NCI-H1930 (cell line): ENCODE measurements at places on chromosomes 4 and X.
A peak's percentile ranks its signal among the peaks of the same experiment; 100 is the strongest.

- no peak for DNase-seq
Observed at GRCh38 chr4:19214591-19215186, 1037.0 kb upstream of the SLIT2 start.

DNA sequence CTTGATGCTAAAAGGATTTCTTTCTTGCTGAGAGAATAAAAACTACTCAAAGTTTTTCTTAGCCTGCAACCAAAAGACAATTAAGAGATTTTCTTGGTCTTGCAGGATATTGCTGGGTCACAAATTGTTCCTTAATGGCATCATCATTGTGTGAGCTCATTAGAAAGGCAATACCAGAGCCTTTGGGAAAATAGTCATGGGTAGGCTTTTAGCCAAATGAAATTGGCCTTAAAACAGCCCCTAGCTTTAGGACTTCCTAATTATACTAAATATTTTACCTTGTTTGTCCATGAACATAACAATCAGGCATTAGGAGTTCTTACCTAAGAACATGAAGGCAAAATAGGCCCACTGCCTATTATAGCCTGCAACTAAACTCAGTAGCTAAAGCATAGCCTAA is 10.4 kb upstream of the FAM13A start:
- DNase-seq: peak; percentile 30

DNA sequence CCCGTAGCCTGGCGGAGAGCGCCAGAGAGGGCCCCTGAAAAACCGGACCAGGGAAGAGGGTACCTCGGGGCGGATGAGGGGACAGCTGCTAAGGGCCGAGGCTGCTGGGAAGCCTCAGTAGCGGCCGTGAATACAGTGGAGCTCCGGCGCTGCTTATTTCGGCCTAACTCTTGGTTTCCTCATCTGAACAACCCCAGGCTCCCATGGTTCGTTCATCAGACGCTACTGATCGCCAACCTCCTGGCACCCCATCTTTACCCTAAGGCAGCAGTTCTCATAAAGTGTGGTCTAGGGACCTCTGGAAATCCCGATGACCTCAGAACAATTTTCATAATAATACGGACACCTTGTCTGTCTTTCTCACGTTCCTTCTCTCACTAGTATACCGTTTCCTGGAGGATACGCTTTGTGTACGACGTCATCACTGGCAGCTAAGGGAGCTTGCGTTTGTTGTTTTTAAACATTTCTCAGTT is 645 bp upstream of the RAB28 start:
- DNase-seq: no peak

- DNase-seq: no peak
Observed at GRCh38 chr4:119477412-119478053, 151.1 kb downstream of the PDE5A start.

GRCh38 chr4:128955751-128956150 is 137.6 kb downstream of the SCLT1 start:
- no peak for DNase-seq

- DNase-seq: no peak
Observed at GRCh38 chrX:118884552-118885138, 61.0 kb downstream of the ZCCHC12 start.
